ENCODE measurements at places on chromosomes 13 and 19.

DNA sequence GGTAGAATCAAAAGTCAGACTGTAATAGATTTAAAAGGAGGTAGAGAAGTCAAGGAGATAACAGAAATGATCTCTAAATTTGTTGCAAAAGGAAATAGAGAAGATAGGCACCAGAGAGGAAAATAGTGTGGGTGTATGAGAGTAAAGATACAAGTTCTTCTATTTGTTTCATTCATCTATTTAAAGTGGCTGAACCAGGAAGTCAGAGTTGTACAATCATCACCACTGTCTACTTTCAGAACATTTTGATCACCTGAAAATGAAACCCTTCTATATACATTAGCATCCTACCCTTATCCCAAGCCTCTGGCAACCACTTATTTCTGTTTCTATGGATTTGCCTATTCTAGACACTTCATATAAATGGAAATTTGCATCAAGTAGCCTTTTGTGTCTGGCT is 36.7 kb downstream of the INTS6 start:
- no peak for DNase-seq

DNA sequence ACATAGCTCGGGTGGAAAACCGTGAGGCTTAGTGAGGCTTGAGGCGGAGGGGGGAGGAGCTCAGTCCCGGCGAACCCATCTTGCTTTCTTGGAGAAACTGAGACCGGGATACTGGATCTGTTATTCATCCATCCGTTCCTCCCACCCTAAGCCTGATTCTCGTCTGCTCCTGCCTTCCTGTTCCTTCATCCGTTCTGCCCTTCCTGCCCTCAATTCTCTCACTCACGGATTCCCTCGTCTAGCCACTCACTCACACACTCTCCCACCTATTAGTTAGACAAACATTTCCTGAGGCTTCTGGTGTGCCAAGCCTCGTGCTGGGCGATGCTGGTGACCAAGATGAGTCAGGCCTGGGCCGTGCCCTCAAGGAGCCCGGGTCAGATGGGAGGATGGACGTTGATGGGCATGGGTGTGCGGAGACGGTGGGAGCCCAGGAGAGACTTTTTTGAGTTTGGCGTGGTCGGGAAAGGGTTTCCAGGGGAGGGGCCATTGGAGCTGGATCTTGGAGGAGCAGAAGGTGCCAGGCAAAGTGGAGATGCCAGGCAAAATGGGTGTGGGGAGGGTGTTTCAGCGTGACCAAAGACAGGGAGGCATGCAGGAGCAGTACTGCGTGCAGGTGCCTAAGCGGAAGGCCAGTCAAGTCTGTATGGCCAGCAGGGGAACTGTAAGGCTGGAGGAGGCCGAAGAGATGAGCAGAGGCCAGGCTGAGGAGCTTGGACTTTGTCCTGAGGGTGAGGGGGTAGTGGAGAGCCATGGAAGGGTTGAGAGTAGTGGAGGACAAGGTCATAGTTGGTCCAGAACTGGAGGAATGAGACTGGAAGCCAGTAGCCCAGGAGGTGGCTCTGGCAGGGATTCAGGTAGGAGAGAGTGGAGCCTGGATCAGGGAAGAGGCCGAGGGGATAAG is 7.4 kb upstream of the CNFN start:
- DNase-seq: peak; percentile 49

- DNase-seq: peak; percentile 27
These were observed 337 bp upstream of the FXYD7 start for GRCh38 chr19:35142606-35143230.

- peak; percentile 40 for DNase-seq
These were observed 533 bp downstream of the ZNF544 start for GRCh38 chr19:58229255-58229639.

DNA sequence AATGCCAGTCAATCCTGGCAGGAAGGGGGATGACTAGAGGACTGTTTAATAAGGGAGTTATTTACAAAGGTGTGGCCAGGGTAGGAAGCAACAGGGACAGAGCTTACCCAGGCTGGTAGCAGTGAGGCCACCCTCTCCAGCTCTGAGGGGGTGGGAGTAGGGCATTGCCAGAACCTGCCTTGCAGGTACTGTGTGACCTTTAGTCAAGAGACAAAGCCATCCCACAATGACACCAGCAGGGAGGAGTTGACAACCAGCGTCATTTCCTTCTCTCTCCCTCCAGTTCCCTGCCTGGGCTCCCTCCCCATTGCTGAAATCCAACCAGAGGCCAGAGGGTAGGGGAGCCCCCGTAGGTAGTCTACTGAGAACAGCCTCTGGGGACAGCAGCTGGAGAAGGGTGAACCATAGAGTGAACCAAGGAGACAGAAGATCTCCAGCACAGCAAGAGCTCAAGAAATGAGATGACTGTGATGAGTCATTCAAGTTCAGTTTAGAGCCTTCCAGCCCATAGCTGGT is 33.3 kb upstream of the SPATA13 start:
- DNase-seq: no peak

- peak; percentile 50 for DNase-seq
These were observed 17.7 kb downstream of the GRIK5 start for GRCh38 chr19:42052241-42052863.

DNA sequence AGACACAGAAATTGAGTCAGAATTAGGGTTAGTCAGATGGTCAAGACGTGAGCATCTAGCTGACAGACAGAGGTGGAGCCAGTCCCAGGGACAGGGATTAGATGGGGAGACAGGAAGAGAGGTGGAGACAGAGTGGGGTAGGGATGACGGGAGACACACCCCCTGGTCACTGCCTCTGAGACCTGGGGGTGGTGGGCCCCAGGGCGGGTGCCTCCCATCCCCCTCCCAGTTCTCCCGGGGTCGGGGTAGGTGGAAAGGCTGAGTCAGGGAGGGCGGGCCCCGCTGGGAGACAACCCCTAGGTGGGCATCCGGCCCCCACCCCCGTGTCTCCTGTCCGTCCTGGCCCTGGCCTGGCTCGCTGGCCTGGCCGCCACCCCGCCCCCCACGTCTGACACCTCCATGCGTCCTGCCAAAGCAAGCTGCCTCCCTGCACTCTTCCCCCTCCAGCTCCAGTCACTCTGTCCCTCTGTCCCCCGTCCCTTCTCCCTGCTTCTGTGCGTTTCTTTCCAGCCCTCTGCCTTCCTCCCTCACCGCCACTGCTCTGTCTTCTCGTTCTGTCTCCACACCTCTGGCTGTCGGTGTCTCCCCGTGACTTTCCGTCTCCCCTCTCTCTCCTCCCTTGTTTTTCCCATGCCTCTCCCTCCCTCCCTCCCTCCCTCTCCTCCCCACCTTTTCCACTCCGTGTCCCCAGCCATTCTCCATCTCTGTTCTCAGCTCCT is 15.1 kb downstream of the CCDC97 start:
- DNase-seq: peak; percentile 81

DNA sequence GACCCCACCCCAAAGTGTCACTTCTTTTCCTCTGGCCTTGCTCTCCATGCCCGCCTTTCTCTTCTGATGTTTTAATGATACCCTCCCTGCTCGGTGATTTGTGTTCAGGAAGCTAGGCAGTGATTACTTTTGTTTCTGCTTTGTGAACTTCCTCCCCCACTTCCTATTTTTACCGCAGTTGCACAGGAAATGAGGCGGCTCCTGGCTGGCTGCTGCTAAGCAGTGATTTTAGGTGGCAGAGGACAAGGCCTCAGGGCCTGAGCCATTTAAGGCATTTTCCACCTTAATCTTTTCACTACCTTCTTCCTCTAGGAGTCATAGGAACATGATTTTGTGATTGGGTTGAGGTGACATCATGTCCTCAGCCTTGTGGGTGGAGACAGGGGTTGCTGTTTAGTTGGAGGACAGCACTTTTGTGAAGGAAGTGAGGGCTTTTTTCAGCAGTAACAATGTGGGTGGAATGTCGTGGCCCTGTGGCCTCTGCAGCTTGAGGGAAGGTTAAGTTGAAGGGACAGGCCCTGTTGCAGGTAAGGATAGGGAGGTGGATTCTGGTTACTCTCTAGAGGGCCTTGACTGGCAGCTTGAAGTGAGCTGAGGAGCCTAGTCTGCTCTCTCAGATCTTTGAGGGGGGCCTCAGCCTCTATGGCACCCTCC is 15.7 kb downstream of the GARRE1 start:
- peak; percentile 77 for DNase-seq

DNA sequence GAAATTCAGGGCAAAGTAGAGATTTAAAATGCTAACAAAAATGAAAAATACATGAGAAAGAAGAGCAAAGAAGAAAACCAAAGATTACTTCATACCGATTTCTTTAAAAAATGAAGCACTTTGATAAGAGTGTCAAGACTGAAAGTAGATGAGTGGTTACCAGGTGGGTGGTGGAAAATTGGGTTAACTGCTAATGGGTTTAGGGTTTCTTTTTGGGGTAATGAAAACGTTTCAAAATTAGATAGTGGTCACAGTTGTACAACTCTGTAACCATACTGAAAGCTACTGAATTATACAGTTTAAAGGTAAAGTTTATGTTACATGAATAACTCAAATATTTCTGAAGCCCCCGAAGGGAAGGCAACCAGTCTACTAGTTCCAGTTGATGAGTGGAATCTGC is 179.4 kb downstream of the NDFIP2 start:
- DNase-seq: no peak

DNA sequence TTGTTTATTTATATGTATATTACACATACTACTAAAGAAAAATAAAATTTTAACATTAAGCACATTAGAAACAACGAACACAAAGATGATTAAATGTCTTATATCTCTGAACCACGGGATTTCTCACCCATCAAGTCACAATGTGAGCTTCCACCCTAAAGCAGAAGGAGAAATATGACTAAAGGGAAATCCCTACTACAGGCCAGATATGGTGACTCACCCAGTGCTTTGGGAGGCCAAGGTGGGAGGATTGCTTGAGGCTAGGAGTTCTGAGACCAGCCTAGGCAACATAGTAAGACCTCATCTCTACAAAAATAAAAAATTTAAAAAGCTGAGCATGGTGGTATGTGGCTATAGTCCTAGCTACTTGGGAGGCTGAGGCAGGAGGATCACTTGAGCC is 24.6 kb downstream of the DCT start:
- peak; percentile 1 for DNase-seq

DNA sequence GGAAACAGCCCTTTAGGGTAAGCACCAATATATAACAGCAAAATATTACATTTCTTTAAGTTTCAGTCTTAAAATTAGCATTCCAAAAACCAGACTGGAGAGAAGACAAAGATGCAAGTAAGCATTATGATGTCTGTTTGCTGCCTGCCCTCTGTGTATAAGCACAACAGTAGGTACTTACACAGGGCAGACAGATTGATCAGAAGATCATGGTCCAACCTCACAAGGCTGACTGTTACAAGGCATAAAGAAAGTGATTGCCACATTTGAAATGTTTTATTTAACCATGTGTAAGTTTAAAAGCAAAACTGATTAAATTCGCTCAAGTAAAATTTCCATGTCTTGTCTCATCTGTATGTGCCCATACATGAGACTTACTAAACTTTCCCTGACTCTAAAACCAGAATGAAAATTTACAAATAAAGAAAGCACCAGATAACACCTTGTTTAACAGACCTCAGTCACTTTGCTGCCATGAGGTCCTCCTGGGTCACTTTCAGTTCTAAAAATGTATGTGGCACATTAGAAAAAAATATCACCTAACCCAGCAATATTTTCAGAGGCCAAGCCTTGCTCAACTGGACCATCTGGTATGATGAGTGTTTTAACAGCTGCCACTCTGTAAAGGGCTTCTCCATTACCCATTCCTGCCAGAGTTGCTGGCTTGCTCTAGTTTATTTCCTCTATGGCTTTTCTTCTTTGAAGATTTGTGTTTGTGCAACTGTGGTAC is 297.0 kb downstream of the RBM26 start:
- no peak for DNase-seq

- no peak for DNase-seq
These were observed 20.8 kb upstream of the IPO5 start for GRCh38 chr13:97932647-97933046.

- DNase-seq: no peak
These were observed 8.8 kb upstream of the TNFSF9 start for GRCh38 chr19:6521718-6522646.

DNA sequence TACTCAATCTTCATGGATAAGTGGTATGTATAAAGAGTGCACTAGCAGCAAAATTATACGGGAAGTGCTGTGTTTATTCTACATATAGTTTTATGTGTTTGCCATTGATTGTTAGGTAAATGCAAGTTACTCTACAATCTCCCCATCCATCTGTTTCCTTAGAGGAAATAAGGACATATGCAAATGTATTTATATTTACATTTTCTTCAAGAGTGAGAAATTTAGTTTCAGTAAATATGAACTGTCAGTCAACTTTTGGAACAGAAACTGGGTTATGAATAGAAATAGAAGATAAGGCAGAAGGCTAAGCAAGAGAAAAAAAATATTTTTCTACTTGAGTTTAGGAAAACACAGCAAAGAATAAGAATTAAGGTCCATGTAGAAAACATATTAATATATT is 176.1 kb upstream of the KLHL1 start:
- no peak for DNase-seq

DNA sequence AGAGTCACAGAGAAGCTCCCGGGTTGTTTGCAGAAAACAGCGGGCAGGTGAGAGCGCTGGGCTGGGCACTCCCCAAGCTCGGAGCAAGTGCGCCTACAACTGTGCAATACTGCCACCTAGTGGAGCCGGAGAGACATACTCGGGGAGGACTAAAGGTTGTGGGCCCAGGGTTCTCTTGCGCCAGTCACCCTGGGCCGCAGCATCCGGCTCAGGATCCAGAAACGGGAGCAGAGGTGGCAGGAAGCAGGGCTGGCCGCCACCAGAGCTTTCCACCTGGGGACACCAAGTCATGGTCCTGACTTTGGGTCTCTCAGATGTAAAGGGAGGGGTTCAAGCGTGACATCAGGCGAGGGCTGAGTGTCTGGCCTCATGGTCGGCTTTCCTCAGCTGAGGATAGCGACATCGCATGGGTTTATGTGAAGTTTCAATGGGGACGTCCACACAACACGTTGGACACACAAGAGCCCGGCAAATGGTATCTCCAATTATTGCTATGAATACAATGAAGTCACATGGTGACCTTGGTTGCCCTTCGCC is 11.2 kb upstream of the KLK4 start:
- DNase-seq: peak; percentile 71

- peak; percentile 4 for DNase-seq
These were observed 5.1 kb downstream of the OR10H1 start for GRCh38 chr19:15810335-15810734.

GRCh38 chr13:99379856-99380801 is 72.9 kb upstream of the GPR183 start:
- no peak for DNase-seq

DNA sequence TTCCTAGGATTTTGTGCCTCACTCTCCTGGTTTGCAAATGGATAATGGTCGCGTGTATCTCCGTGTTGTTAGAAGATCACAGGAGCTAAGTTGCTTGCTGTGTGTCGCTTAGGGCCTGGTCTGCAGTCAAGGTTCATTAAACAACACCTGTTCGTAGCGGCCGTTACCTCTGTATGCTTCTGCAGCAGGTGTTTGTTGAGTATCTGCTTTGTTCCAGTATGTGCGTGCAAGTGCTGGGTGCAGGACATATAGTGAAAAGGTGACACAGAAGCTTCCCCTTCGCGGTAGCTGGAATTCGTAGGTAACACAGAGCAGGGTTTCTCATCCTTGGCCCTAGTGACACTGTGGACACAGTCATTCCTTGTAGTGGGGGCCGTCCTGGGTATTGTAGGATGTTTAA is 5.4 kb downstream of the MED25 start:
- no peak for DNase-seq

DNA sequence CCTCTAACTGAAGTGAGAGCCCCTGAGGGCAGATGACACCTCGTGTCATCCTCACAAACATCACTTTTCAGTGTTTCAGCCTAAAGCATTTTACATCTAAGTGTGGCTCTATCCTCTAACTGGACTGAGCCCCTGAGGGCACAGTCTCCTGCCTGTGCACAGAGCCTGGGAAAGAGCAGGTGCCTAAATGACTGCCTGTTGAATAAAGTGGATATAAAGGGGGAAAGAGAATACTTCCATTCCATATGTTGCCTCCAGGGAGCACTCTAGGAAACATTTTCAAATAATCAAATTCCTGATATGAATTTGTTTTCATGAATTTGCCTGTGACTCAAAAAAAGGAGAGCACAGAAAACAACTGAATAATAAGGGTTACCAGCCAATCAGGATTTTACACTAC is 32.2 kb downstream of the CNMD start:
- DNase-seq: no peak
